NCI-H748 treated with DMSO at 0.1 percent for 48 hours (cell line): ENCODE measurements at places on chromosomes 16 and 17.
A peak's percentile ranks its signal among the peaks of the same experiment; 100 is the strongest.

GRCh38 chr16:78976212-78976611 lies 624.3 kb downstream of the MAF start:
- DNase-seq, result no peak

GRCh38 chr17:28950752-28951427 lies 428 bp downstream of the PHF12 start:
- DNase-seq, result no peak

- no peak for DNase-seq
Measured at GRCh38 chr17:74334393-74335039, 8.5 kb downstream of the KIF19 start.

DNA sequence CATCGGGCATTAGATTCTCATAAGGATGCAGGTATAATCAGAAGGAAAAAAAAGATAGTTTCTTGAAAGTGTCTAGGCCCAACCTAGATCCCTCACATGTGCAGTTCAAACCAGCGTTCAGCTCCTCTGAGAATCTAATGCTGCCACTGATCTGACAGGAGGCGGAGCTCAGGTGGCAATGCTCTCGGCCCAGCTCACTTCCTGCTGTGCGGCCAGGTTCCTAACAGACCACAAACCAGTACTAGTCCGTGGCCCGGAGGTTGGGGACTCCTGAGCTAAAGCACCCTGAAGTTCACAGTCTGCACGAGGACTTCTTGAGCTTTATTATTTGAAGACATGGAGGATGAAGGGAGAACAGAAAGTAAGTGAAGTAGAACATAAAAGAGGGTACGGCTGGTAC lies 16.8 kb downstream of the SMCR8 start:
- no peak for DNase-seq

- DNase-seq, result no peak
Measured at GRCh38 chr17:41486809-41487530, 2.7 kb downstream of the KRT36 start.

DNA sequence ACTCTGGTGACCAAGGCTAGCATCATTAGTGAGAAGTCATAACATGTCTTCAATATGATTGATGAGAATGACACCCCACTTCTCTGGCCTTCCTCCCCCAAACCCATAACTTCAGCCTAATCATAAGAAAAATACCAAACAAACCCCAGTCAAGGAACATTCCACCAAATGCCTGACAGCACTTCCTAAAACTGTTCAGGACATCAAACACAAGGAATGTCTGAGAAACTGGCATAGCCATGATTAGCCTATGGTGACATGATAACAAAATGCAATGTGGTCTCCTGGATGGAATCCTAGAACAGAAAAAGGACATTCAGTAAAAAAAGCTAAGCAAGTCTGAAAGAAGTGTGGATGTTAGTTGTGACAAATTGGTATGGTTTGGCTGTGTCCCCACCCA lies 24.7 kb upstream of the TBX4 start:
- DNase-seq, result no peak

DNA sequence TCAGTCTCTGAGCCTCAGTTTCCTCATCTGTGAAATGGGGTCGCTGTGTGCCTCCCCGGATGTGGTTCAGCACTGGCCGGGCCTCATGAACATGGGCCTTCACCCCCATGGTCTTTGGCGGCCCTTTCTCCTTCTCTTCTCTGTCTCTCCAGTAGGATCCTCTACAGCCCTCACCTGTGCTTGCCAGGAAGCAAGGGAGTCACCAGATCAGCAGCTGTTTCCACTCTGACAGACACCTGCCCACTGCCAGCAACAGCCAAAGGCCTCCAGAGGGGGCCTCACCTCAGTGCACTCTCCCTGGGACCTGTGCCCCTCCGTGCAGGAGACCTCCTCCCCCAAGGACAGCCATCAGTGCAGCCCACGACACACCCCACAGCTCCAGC lies 89.4 kb downstream of the C16orf78 start:
- DNase-seq, result peak; percentile 35

DNA sequence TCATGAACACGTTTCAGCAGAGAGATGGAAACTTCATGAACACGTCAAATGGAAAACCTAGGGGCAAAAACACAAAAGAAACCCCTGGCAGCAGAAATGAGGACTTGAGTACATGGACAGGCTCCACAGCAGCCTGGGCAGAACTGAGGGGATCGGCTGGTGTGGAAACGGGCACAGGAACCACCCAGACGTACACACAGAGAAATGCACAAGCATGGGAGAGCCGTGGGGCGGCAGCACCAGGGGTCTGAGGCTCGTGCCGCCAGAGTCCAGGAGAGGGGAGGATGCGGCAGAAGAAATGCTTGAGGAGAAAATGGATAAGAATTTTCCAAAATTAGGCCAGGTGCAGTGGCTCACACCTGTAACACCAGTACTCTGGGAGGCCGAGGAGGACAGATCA lies 30.0 kb downstream of the MAP1LC3B start:
- no peak for DNase-seq

- no peak for DNase-seq
Measured at GRCh38 chr16:50172195-50172922, 19.3 kb downstream of the TENT4B start.

GRCh38 chr17:79691931-79692330 lies 38.8 kb upstream of the ENPP7 start:
- no peak for DNase-seq
